ENCODE measurements at places on chromosomes 2 and 18.
A peak's percentile ranks its signal among the peaks of the same experiment; 100 is the strongest.

- no peak for DNase-seq
Observed at GRCh38 chr2:36789181-36789804, 92.8 kb downstream of the VIT start.

- peak; percentile 21 for DNase-seq
Observed at GRCh38 chr2:216341121-216341520, 31.2 kb downstream of the MARCHF4 start.

DNA sequence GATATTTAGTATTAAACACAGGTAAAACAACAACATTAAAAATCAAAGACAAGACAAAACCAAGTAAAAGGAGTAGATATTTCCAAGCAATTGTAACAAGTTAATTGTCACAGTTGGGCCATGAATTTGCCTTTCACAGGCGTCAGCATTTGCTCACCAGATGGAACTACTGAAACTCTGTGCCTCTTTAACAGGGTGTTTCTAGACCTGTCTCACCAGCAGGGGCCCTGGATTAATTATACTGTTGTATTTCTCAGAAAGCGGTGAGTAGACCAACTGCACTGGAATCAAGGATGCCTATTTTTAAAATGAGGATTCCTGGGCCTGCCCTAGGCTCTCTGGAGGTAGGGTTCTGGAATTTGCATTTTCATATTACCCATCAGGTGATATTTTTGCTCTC, 92.6 kb downstream of the UPP2 start:
- DNase-seq, result no peak

GRCh38 chr2:191869178-191869577, 22.3 kb upstream of the CAVIN2 start:
- peak; percentile 10 for DNase-seq

- no peak for DNase-seq
Observed at GRCh38 chr2:191885098-191885497, 38.2 kb upstream of the CAVIN2 start.

Measured in retina (tissue), 1 donor.